Testis (tissue), 5 donors: ENCODE measurements at places on chromosomes 1 and 21. TPM values are rescaled to one million over a fixed set of nuclear protein-coding genes. Genes with fewer than 3 reads are reported as not detected.

GRCh38 chr1:93029317-93029716, 49.8 kb upstream of the MTF2 start:
- no peak for DNase-seq

GRCh38 chr1:207861442-207862177, 49.3 kb downstream of the CD34 start:
- no peak for DNase-seq

DNA sequence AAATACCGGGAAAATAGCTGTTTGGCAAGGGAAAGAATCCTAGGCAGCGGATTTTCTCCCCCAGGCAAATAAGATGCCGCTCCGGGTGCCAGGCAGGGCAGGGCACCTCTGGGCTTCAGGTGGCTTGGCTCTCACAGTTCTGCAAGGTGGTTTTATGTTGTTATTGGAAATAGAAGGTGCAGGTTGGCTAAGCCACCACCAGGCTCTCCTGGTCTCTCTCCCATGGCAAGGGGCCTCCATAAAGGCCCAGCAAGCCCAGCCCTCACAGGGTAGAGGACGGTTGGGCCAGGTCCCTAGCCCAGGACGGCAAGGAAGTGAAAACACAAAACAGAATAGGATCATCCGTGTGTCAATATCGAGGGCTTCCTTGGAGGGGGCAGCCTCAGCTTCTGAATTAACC, 37.6 kb upstream of the GPR153 start:
- no peak for DNase-seq

GRCh38 chr21:37257511-37257966, 9.6 kb downstream of the VPS26C start:
- peak; percentile 42 for DNase-seq

DNA sequence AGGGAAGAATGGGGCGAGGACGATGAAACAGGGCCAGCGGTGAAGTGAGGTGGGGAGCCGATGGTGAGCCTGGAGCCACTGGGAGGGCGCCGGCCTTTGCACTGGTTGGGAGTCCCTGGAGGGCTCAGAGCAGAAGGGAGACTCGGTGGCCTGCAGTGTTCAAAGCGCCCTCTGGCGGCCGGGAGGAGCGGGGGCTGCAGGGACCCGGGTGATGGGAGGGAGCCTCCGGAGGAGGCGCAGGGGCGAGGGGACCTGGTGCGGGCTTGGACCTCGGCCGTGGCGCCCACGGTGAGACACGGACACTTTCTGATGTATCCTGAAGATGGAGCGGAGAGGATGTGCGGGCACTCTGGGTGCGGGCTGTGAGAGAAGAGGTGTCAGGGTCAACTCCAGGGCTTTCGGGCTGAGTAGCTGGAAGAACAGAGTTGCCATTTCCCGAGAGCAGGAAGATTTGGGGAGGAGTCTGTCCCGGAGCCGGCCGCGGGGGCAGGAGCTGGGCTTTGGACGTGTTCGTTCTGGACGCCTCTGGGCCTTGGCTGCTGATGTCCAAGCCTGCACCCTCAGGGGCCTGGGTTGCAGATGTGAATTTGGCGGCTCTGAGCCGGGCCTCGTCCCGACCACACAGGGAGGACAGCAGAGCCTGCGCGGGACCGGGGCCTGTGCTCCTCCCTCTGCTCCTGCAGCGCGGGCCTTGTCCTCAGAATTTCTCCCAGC, 29.7 kb downstream of the HEYL start:
- peak; percentile 87 for DNase-seq

OR10J5 gene
- not detected for polyA plus RNA-seq
